MG63 (cell line): ENCODE measurements at places on chromosomes 2 and 18. TPM values are rescaled to one million over a fixed set of nuclear protein-coding genes. Genes with fewer than 3 reads are reported as not detected.

The C2orf78 gene
- total RNA-seq = not detected in 2 replicates

The MC2R gene
- total RNA-seq = not detected in 2 replicates

The CXCR2 gene
- not detected in 2 replicates for total RNA-seq

The SCTR gene
- not detected in 2 replicates for total RNA-seq

The CPO gene
- total RNA-seq = not detected in 2 replicates

The OBSL1 gene
- 37.6 and 49.9 TPM in 2 replicates for total RNA-seq

The SLC9A4 gene
- total RNA-seq = not detected in 2 replicates

The FKBP7 gene
- total RNA-seq = 17.2 and 21.6 TPM in 2 replicates

The ANKRD12 gene
- 7.8 and 9.6 TPM in 2 replicates for total RNA-seq

The MFSD6 gene
- 0.52 and 0.53 TPM in 2 replicates for total RNA-seq

The CNRIP1 gene
- total RNA-seq = 28.5 and 33.4 TPM in 2 replicates

The ZNF385B gene
- total RNA-seq = not detected in 2 replicates

The GPR155 gene
- total RNA-seq = 3.0 and 23.3 TPM in 2 replicates

The LYG1 gene
- total RNA-seq = not detected in 2 replicates

The UGT1A4 gene
- not detected in 2 replicates for total RNA-seq

The SLC16A14 gene
- 1.6 and 2.1 TPM in 2 replicates for total RNA-seq

The DBI gene
- total RNA-seq = 68.1 and 102 TPM in 2 replicates

The ICOS gene
- total RNA-seq = not detected in 2 replicates

The CKAP2L gene
- total RNA-seq = 19.4 and 19.9 TPM in 2 replicates

The INSIG2 gene
- total RNA-seq = 5.7 and 7.7 TPM in 2 replicates

The MEP1B gene
- 0.20 TPM in 1 of 2 replicates, not detected in the other for total RNA-seq

The GTF2A1L gene
- not detected in 2 replicates for total RNA-seq

The AMER3 gene
- not detected in 2 replicates for total RNA-seq

The SH2D6 gene
- 0.76 and 1.2 TPM in 2 replicates for total RNA-seq

The LOXHD1 gene
- not detected in 2 replicates for total RNA-seq

The CACNB4 gene
- total RNA-seq = not detected in 2 replicates

The SNED1 gene
- 2.6 and 5.1 TPM in 2 replicates for total RNA-seq

The DYSF gene
- 1.1 and 1.4 TPM in 2 replicates for total RNA-seq

The GKN2 gene
- not detected in 2 replicates for total RNA-seq

The VAMP8 gene
- not detected in 2 replicates for total RNA-seq

The GALNT14 gene
- total RNA-seq = 3.9 and 6.3 TPM in 2 replicates

The GAREM2 gene
- total RNA-seq = 0.20 and 0.33 TPM in 2 replicates

The KLHL41 gene
- 1.3 TPM in 1 of 2 replicates, not detected in the other for total RNA-seq

The TRIM43B gene
- not detected in 2 replicates for total RNA-seq

The VSNL1 gene
- total RNA-seq = 0.66 and 30.3 TPM in 2 replicates

The SERPINB10 gene
- not detected in 2 replicates for total RNA-seq
